ENCODE measurements at places on chromosomes 3 and 15.

GRCh38 chr15:31335989-31336592, 9.5 kb downstream of the KLF13 start:
- no peak for DNase-seq

- no peak for DNase-seq
Measured at GRCh38 chr3:24420224-24420623, 74.4 kb downstream of the THRB start.

GRCh38 chr3:46406788-46407611, at the start of the genes CCR5AS and CCRL2:
TSS of gene CCR5AS (minus strand) at chr3:46407066.
TSS of gene CCRL2 (plus strand) at chr3:46407259. CDS start at chr3:46408080, 821 bp downstream.
- DNase-seq, result peak; percentile 74

DNA sequence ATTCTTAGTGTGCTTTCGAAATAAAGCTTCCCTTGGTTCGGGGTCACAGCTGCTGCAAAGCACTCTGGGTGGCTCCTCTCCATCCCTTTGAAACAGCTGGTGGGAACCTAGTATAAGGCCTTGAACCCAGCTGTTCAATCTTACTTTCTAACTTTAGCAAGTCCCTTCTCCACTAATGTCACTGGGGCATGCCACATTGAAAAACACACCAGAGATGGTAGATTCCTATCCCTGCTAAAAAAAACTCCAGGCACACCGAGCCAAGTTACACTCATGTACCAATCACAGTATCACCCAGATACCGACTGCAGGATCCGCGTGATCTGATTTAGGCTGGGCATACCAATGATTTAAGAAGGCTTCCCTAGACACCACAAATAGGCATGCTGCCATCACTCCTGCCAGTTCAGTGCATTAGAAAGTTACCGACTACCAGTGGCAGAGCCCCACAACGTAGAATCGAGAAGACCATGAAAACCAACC, 65.0 kb downstream of the WWTR1 start:
- DNase-seq, result no peak

DNA sequence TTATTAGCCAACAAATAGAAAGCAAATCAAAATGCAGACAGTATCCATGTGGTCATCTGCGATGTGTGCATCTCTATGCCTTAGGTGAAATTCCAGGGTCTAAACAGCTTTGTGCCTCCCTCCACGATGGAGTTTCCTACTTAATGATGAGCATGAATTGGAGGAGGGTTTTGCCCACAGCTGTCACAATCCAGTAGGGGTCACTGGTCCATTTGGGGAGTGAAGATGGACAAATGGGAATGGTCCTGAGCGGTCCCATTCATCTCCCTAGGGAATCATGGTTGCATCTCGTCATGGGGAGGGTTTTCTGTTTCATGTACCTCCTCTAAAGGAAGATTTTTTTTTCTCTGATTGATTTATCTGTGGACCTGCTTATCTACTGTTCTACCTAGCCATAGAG, 358.0 kb downstream of the PTPRG start:
- no peak for DNase-seq

Measured in fibroblast of skin of back (primary cell).